ENCODE measurements at places on chromosomes 12 and 14. TPM values are rescaled to one million over a fixed set of nuclear protein-coding genes. Genes with fewer than 3 reads are reported as not detected.

Gene LRRIQ1
- under 0.01 TPM for total RNA-seq

Gene B3GNT4
- 0.33 TPM for total RNA-seq

Gene POU6F1
- total RNA-seq = 3.3 TPM

Gene HSPA2
- total RNA-seq = 9.9 TPM

Gene TAS2R42
- not detected for total RNA-seq

Gene COQ6
- total RNA-seq = 13.4 TPM

Gene TAS2R43
- 0.99 TPM for total RNA-seq

Gene PTPRO
- total RNA-seq = 0.33 TPM

Gene SERPINA10
- not detected for total RNA-seq

Gene POTEM
- not detected for total RNA-seq

Gene ZFHX2
- total RNA-seq = 0.33 TPM

Gene TRPV4
- total RNA-seq = 0.51 TPM

Gene TRMT61A
- total RNA-seq = 10.6 TPM

Gene DNAI7
- total RNA-seq = 0.17 TPM

Gene PHETA1
- total RNA-seq = 4.1 TPM

Gene BHLHE41
- 2.3 TPM for total RNA-seq

Gene METAP2
- total RNA-seq = 90.4 TPM

Gene MAP4K5
- total RNA-seq = 40.6 TPM

Gene FOXG1
- total RNA-seq = not detected

Gene USP44
- 27.4 TPM for total RNA-seq

Gene MIP
- not detected for total RNA-seq

Gene BBS10
- 31.0 TPM for total RNA-seq

Gene GZMB
- not detected for total RNA-seq

Gene KLRG1
- 1.0 TPM for total RNA-seq

Gene CEBPE
- total RNA-seq = not detected

Gene VCPKMT
- 3.6 TPM for total RNA-seq

Gene MRPS35
- total RNA-seq = 52.5 TPM

Gene NGB
- total RNA-seq = not detected

Gene ADGRD1
- total RNA-seq = 7.3 TPM

Gene GRIP1
- total RNA-seq = 0.26 TPM

Gene SNRPF
- total RNA-seq = 14.2 TPM

Gene RAB15
- total RNA-seq = 3.6 TPM

Gene HOTAIR
- not detected for total RNA-seq

Gene KRT71
- total RNA-seq = not detected

Gene AHSA1
- 71.1 TPM for total RNA-seq

Gene CATSPERB
- not detected for total RNA-seq

Gene MYF5
- not detected for total RNA-seq

Gene TMEM229B
- 0.77 TPM for total RNA-seq

Gene PRR4
- total RNA-seq = 0.77 TPM

Gene SLC8A3
- under 0.01 TPM for total RNA-seq

Gene CLEC4D
- total RNA-seq = not detected

Gene RNF31
- 30.3 TPM for total RNA-seq

Gene BDKRB1
- total RNA-seq = 16.7 TPM

Gene LTBR
- 78.4 TPM for total RNA-seq

Gene COPS7A
- total RNA-seq = 67.0 TPM

Gene PRKAB1
- total RNA-seq = 14.6 TPM

Gene ADAMTS20
- total RNA-seq = not detected

Gene NINJ2
- total RNA-seq = 1.3 TPM

Gene A2M
- total RNA-seq = 239 TPM

Gene ITGA7
- 130 TPM for total RNA-seq

Gene IL26
- total RNA-seq = not detected

Gene NUDT4
- total RNA-seq = 73.5 TPM
